CD8-positive, alpha-beta T cell (primary cell): ENCODE measurements at places on chromosomes 3 and 15.

- DNase-seq: no peak
Measured at GRCh38 chr15:70336425-70337009, 238.8 kb upstream of the TLE3 start.

GRCh38 chr3:169389925-169390253, 273.6 kb downstream of the MECOM start:
- DNase-seq: no peak

DNA sequence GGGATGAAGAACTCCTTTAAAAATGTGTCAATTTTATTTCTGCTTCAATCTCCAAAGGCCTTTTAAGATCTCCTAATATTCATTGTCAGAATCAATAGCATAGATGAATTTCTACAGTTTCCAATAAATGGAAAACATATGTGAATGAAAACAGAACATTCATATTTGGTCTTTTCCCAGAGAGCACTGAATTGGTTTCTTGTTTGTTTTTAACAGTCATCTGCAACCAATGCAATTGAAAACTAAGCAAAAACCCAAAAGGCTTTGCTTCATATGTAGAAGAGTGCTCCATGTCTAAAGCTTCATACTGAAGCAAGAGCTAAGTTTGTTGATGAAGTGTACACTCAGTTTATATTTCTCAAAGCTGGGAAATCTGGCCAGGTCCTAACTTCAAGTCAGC, 426.5 kb upstream of the CDIN1 start:
- no peak for DNase-seq

GRCh38 chr15:81400640-81401236, 26.7 kb upstream of the TMC3 start:
- no peak for DNase-seq

- DNase-seq: no peak
Measured at GRCh38 chr3:144415492-144415891, 443.9 kb downstream of the DIPK2A start.

- DNase-seq: no peak
Measured at GRCh38 chr3:162421721-162422120, 925.1 kb downstream of the OTOL1 start.

DNA sequence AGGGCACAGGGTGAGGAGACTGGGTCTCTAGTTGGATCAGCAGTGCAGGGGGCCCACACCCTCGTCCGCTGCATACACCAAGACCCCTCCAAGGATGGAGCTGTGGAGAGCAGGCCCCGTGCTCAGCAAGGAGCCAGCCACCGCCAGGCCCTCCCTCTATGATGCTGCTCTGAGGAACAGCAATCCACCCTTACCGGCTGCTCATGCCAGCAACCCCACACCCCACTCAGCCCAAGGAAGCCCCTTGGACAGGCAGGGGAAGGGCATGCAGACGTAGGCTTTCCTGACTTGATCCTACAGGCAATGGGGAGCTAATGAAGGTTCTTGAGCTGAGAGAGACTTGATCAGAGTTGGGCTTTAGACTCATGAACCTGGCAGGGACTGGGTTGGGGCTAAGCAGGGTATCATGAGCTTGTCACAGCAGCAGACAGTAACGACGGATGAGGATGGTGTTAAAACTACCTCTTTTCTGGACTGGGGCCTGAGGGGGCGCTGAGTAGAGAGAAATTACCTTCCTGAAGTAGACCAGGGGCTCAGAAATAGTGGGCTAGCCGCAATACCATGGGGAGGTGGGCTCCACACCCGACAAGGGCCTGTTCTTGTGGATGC, 50.5 kb upstream of the FGD5 start:
- DNase-seq: no peak

DNA sequence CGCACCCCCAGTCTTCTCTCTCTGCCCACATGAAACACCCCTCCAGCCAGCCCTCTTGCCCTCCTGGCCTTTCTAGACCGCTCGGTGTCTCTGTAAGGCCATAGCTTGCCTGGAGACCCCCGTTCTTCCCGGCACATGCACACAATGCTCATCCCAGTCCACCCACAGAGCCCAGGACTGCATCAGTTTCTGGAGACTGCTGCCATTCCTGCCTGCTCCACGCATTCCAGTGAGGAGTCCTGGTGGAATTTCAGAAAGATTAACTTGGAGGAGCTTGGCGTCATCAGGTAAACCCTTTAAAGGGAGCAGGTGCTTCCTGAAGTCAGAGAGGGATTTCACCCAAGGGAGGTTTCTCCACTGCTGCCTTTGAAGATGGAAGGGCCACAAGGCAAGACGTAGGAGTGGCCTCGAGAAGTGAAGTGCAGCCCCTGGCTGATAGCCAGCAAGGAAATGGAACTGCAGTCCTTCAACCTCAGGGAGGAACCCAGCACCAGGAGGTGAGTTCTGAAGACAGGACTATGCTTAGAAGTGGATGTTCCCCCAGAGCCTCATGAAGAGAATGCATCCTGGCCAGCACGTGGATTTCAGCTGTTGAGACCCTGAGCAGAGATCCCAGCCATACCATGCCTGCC, 19.2 kb downstream of the SLC41A3 start:
- no peak for DNase-seq

DNA sequence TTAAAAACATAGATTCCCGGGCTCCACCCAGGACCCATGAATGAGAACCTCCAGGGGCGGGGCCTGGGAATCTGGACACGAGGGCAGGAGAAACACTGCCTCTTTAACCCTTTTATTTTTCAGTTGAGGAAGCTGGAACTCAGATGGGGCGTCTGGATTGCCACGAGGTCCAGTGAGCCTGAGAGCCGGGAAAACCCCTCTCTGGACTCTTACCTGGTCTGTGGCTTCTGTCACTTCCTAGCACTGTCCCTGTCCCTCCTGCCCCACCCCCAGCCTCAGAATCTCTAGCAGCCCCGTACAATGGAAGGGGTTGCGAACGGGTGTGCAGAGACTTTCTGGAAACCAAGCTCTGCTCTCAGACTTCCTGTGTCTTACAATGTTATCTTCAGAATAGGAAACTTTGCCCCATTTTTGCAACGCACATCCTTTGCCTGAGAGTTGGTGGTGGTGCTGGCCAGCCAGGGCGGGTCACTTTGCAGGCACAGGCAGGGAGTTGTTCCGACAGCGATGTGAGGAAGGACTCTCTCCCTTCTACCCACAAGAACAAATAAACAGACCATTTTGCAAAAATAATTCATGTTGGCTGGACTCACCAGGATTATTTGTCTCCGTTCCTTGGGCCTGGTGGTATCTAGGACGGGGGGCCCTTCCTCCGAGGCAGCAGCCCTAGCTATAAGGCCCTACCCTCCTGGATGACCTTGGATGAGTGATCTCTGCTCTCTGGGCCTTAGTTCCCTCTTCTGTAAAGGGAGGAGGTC, 59.1 kb downstream of the SMAD6 start:
- DNase-seq: no peak

GRCh38 chr15:54502416-54503075, 524.3 kb downstream of the UNC13C start:
- no peak for DNase-seq

DNA sequence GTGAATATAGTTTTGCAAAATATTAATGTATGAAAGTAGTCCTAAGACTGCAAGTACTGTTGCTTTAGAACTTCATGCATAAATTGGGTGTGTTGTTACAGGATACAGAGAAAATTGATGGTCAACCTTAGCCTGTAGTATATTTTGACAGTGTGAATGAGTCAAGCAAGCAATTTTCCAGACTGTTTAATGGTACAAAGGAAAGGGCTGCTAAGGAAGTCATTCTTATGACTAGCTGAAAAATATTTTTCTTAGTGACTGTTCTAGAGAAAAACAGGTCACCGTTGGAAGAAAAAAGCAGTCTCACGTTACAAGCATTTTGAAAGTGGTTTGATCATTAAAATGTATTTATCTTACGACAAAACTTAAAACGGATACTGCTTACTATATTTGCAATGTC, 49.2 kb downstream of the MBNL1 start:
- DNase-seq: no peak

DNA sequence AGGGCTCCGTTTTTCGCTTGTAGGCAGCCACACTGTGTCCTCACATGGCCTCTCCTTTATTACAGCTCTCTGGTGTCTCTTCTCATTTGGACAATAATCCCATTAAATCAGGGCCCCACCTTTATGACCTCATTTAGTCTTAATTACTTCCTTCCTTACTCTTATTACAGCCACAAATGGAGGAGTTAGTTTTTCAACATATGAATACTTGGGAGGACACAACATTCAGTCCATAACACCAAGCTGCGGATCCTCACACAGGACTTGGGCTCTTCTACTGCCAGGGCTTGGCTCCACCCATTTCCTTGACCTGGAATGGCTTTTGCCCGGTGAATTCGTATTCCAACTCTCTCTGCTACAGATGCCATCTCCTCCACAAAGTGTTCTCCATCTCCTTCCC, 74.3 kb upstream of the SLC7A14 start:
- no peak for DNase-seq

DNA sequence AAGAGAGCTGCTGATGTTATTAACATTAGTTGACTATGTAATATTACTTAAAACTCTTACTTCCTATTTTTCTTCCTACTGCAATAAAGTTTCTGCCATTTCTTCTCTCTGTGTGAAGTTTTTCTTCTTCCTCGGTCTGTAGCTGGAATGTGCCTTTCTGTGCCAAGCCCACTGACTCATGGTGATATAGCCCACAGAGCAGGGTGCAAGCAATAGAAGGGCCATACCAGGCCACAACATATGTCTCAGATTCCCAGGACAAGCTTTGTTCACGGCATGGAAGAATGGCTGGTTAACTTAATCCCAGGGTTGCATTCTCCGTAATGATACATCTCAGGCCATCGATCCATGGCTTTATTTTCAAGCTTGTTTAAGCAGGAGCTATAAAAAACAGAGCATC, 815.3 kb downstream of the TUSC7 start:
- DNase-seq: no peak

DNA sequence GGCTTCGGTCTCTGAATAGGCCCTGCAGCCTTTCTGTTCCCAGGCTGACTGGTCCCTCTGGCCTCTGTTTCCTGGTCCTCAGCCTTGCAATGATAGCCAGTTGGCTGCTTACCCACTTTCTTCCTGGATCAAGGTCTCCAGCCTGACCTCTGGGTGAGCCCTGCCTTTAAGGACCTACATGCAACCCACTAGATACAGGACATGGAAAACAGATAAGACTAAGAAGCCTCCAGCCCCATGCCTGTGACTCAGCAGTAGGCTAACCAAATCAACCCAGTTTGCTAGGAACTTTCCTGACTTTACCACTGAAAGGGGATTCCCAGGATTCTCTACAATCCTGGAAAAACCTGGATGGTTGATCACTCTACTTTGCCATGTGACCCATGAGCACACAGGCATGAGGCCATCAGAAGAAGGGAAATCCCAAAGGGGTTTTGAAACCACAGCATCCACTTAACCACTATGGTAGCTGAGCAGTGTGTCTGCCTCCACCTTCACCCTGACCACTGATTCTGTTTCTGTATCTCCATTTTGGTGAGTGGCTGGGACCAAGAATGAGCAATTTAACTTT, 188.1 kb downstream of the CHST2 start:
- DNase-seq: no peak

DNA sequence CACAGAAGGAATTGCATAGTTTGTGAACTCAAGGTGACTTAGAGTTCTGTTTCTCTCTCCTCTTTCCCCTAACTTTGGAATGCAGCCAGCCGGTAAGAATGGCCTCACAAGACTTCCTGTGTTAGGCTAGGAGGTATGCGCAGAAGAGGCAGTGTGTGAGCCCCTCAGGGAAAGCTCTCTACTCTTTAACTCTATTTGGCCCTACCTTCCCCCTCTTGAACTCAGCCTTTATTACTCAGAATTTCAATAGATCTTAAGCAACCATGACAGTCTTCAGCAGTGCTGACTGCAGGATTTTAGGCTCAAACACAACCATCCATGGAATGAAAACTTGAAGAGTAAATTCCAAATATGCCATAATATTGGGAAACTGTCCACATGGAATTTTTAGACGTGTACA, 209.5 kb downstream of the DTWD1 start:
- no peak for DNase-seq

DNA sequence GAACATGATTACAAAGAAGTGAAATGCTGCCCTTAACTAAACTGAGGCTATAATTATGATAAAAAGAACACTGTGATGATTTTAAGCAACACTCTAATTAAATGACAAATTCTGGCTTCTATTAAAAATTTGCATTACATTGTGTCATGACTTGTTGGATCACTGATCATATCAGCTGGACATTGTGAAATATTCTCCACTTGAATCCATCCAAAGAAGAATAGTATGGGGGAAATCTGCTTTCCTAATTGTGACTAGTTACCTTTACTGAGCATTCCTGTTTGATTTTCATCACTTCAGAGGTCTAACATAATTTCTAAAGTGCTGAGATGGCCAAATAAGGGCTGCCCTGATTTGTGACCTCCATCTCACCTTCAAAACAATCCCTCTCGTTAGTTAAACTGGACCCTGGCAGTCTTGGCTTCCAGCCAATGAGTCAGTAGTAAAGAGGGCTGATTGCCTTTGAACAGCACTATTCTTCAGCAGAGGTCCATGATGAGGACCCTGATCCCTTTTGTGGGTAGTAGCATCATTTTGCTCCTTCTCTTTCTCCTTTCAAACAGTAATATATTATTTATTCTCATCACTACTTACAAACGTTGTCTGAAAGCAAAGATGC, 53.5 kb upstream of the LEKR1 start:
- no peak for DNase-seq

- DNase-seq: no peak
Measured at GRCh38 chr3:53513556-53514190, 19.3 kb downstream of the CACNA1D start.

DNA sequence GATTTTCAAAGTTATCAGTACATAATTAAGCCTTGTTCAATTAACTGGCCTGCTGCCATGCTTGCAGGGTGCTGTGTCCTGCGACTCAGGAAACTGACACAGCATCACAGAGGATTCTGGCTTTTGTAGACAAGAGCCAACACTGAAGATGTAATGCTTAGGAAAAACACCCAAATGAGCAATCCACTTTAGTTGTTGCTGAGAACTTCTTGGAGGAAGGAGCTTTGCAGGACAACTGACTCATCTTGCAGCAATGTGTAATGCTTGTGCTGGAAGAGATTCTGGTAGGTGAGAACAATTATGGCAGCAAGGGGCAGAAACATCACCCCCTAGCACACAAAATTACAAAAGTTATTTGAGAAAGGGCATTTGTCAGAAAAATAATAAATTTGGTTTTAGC, 67.6 kb downstream of the NLGN1 start:
- DNase-seq: no peak

- no peak for DNase-seq
Measured at GRCh38 chr15:70815604-70816003, 38.4 kb downstream of the LARP6 start.

GRCh38 chr15:66735909-66736305, 33.9 kb downstream of the SMAD6 start:
- DNase-seq: no peak
